ENCODE measurements at places on chromosomes 11 and 22.

DNA sequence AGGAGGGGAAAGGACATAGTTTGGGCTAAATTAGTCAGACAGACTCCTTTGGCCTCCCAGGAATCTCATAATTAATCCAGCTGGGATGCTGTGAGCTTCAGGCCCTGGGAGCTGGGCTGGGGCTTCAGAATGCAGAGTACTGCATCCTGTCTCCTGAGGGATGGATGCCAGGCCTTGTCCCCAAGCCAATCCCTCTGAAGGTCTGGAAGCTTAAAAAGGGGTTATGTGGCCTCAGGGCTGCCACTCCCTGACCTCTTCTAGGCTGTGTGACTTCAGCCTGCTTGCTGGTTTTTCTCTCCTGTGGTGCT is 6.9 kb upstream of the LRRC32 start:
- DNase-seq, result no peak

GRCh38 chr11:64694026-64694755 is 28.8 kb downstream of the NRXN2 start:
- no peak for DNase-seq

DNA sequence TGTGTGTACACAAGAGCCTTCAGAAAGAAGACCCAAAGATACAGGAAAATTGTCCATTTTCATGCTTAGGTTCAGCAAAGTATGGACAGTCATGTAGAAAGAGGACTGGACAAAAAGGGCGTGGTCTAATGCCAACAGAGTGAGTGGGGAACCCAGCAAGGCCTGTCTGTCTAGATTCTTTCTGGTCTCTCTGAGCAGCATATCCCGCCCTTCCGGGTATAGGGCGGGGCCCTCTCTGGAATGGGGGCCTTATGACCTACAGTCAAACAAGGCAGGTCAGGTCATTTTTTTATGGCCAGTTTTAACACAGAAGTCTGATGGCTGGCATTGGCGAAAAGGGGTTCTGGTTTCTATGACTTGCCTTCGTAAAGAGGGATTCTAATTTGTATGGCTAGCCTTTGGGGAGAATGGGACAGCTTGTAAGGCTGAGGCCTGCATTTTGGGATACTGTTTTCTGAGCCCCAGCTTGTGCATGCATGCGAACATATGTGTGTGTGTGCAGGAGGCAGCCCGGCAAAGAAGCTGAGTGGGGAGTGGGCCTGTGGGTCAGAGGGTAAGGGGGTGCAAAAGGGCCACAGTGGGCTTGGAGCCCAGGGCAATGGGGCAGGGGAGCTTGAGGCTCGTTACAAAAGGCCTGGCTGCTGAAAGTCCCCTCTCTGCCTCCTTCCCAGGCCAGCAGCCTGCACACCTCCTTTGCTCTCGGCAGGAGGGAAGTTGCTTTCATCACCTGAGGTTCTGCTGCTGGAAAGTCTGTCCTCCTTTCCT is 130.5 kb upstream of the B3GAT1 start:
- DNase-seq, result no peak

DNA sequence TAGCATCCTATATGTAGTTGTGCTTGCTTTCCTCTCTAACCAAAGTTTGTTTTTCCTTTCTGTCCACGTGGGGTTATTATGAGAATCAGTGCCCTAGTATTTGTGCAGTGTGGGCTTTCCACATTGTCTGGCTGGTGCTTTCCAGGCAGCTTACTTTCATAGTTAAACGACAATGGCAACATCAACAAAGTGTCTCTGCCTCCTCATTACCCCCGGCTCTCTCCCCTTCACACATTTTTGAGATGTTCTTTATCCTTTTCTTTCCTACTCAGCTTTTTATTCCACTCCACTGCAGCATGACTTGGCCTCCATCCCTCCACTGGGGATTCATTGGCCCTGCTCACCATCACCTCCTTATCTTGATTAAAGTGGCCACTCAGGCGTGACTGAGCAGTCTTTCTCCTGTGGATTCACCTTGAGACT is 19.1 kb downstream of the SPECC1L start:
- DNase-seq, result no peak

GRCh38 chr22:35987487-35987886 is 41.1 kb downstream of the RBFOX2 start:
- DNase-seq, result no peak

- DNase-seq, result no peak
Observed at GRCh38 chr11:133081020-133081419, 451.3 kb downstream of the OPCML start.

GRCh38 chr11:31872076-31872443 is 60.9 kb upstream of the PAX6 start:
- no peak for DNase-seq

DNA sequence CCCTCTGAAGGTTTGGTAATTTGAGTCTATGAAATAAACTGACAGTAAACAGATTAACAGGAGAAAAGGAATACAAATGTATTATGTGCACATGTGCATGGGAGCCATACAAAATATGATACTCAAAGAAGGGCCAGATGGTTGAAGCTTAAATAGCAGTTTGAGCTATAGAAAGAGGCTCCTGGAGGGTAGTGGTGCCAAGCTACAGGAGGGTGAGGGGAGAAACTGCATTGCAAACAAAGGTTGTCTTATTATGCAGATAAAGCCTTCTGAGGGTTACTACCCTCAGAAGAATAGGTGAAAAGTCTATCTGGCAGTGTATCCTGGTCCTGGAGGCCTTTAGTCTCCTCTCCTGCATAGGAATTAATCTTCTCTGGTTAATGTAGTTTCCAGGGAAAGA is 267.3 kb upstream of the MPPED2 start:
- DNase-seq, result no peak

DNA sequence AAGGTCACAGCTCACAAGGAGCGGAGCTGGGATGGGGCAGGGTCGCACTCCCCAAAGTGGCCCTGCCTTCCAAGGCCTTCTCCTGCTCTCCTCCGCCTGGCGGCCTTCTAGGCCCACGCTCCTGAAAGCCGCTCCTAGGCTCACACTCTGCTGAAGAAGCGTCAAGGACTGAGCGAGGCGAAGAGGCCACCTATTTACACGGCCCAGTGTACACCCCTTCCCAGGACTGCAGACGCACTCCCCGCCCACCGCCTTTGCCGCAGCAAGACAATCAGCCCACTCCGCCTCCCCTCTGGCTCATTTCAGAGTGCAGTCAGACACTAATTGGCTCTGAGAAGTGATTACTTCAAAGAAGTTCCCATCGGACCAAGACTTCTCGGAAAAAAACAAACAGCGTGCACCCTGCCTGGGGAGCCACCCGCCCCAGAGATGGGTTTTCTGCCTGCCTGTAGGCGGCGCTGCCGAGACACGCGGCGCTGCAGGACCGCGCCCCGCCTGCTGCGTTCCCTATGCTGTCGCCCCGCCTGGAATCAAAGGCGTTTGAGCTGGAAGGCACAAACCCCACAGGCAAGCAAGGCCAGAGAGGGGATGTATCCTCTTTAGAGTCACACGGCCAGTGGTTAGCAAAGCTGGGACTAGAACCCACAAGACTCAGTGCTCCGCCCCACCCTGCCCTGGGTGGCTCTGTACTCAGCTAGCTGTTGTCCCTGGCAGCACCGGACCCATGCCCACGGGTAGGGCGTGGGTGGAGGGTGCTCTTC is 414.8 kb downstream of the BUD13 start:
- DNase-seq, result no peak

DNA sequence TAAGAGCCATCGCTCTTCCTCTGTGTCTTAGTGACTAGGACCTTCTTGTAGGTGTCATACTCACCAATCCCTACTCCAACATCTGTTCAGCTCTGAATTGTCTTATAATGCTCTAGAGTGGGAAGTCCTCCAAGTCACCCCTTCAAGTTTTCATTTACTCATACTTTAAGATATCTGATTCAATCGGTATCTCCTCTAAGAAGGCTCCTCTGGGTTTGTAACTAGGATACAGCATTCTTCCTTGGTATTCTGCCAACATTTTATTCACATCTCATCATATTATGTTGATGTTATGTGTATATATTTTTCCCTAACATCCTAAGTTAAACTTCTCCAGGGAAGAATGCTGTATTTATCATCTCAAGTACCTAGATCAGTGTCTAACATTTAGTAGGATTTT is 662.1 kb downstream of the NTM start:
- DNase-seq, result no peak

GRCh38 chr11:76789443-76789719 is 6.2 kb downstream of the TSKU start:
- no peak for DNase-seq

GRCh38 chr11:629237-629583 is 2.2 kb upstream of the SCT start:
- peak; percentile 9 for DNase-seq

DNA sequence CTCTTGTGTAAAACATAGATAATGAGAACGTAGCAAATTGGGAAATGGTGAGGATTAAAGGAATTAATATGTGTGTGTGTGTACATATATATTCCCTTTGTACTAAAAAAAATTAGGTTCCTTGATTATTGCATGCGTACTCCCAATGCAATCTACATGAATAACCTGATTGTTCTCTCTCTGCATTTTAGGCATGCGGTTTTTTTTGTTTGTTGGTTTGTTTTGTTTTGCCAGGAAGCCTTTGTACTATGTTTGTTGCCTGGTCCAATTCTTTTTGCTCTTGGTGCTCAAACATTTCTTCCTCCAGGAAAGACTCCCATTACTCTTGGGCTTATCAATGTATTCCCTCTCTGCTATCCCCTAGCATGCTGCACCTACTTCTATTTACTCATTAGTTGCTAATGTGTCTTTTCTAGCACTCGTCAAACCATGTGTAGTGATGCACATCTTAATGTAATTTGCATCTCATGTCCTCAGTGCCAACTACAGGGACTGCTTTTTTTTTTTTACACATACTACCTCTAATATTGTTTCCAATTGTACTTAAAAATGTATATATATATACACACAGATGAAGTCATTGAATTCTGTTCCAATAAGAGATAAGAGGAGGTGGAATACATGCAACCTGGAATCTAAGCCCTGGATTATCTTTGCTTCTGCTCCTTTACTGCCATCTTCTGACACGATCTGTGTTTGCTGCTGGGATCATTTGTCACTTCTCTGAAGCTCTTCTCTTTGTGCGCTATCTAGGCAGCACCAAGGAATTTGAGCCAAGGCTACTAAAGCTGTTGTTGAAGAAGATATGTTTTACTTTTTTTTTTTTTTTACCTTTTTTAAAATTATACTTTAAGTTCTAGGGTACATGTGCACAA is 197.2 kb upstream of the ANO3 start:
- no peak for DNase-seq
